Calu3 (cell line): ENCODE measurements at places on chromosomes 12 and 14. TPM values are rescaled to one million over a fixed set of nuclear protein-coding genes. Genes with fewer than 3 reads are reported as not detected.
A peak's percentile ranks its signal among the peaks of the same experiment; 100 is the strongest.

Gene KIF5A
- 0.10 TPM in 1 of 2 replicates, not detected in the other for total RNA-seq

Gene GPR135
- total RNA-seq = 5.5 and 6.3 TPM in 2 replicates

- DNase-seq = peak; percentile 32
Measured at GRCh38 chr12:101908395-101908794, 31.0 kb downstream of the DRAM1 start.

GRCh38 chr12:46230983-46231382 lies 37.9 kb downstream of the SLC38A1 start:
- DNase-seq = no peak
